ENCODE measurements at places on chromosomes 13 and 19.

GRCh38 chr19:12952488-12953137, 4.4 kb downstream of the GADD45GIP1 start:
- DNase-seq = no peak

DNA sequence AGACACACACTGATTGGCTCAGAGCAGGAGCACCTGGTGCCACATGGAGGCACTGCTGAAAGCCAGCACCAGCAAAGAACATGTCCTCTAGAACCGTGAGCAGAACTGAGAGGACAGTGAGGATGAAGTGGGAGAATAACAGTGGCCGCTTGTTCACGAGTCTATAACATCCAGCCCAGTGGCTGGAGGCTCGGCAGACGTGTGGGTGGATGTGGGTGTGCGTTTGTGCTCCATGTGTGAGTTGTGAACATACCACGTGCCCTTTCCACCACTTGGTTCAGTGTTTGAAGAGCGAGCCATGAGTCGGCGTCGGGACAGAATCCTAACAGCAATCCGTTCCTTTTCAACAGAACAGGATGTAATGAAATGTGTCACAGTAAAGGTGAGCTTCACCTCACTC, 113.0 kb downstream of the SOX1 start:
- no peak for DNase-seq

GRCh38 chr13:40963927-40964326, 55.2 kb downstream of the ELF1 start:
- no peak for DNase-seq

DNA sequence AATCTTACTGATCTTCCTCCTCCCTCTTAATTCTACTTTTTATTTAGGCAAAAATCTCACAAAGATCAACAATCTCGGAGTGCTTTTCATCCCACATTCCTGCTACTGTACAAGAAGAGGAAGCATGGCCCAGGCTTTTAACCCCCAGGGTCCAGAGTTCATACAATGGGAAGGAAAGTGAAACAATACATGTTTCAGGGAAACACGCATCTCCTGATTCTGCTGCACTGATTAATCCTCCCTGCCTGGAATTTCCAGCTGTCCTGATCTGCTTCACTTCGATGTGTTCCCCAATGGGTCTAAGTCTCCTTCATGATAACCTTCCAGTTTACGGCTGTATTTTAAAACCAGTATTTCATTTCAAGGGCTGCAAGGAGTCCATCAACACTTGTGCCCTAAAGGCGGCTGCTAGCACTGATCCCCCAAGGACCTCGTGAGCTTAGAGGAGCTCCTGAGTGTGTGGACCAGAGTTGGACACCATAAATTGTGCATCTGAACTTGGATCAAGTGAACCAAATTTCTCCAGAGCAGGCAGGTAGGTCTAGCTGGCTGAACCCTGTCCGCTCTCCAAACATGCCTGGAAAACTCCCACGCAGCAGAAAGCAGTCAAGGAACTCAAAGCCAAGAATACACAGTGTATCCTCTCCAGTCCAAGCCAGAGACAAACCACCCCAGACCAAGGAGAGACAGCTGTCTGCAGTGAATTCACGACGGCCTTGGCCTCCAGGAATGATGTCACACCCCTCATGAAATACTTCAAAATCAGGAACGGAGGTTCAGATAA, 44.3 kb downstream of the COL4A1 start:
- no peak for DNase-seq

GRCh38 chr19:55646889-55647731, 902 bp upstream of the CCDC106 start:
- DNase-seq = no peak

DNA sequence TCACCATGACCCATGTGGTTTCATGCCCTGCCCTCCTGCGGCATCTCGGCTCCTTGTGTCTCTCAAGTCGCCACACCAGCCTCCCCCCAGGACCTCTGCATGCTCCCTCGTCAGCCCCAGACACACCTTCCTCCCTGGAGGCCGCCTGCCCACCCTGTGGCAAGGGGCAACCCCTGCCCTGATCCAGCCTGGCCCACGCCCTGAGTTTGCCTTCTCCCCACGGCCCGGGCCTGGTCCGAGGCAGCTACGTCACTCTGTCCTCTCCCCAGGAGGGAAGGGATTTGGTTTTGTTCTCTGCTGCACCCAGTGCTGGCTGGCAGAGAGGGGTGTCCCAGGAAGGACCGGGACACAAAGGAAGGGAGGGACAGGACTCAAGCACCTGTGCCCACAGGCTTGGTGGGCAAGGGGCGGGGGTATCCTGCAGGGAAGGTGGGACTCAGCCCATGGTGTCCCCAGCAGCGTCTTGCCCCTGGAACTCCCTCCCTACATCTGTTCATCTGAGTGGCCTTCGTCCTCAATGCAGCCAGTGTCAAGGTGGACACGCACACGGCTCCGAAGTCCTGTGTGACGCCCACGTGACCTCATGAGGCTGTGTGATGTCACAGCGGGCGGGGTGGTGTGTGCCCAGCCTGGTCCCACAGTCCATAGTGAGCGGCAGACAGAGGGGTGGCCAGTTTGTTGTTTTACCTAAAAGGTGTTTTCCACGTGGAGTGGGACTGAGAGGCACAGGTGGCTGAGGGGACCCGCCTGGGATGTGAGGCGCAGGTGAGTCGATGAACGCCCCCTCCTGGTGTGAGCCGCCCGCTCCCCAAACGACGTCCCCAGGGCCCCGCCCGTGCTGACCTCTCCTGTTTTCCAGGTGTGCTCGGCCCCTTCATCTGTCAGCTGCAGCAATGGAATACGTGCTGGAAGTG, at the start of gene TEX29:
TSS of gene TEX29 (plus strand) at position 645 of the 914 bp plus-strand sequence. CDS start at position 894, 249 bp downstream.
- no peak for DNase-seq

- DNase-seq = no peak
Observed at GRCh38 chr13:103640606-103641005, 574.4 kb upstream of the SLC10A2 start.

GRCh38 chr13:49890376-49890775, 45.8 kb downstream of the SPRYD7 start:
- no peak for DNase-seq

- DNase-seq = no peak
Observed at GRCh38 chr13:51549050-51549449, 35.2 kb upstream of the WDFY2 start.

DNA sequence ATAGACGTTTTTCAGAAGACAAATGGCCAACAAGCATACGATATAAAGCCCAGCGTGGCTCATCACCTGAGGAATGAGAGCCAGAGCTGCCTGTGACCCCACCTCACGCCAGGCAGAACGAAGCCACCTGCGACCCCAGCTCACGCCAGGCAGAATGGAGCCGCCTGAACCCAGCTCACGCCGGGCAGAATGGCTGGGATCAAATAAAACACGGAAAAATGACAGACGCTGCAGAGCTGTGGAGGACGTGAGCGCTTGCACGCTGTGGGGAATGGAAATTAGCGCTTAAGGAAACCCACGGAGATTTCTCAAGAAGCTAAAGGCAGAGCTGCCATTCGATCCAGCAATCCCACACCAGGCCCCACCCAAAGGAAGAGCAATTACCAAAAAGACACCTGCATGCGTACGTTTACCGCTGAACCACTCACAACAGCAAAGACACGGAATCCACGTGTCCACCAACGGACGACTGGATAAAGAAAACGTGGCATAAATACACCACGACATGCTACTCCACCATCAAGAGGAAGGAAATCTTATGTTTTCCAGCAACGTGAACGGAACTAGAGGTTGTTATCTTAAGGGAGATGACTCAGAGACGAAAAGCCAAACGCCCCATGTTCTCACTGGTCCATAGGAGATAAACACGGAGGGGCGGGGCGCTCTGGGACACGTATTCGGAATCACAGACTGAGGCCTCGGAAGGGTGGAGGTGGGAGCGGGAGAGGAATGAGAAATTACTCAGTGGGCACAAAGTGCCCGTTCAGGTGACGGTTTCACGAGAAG, 30.7 kb upstream of the C13orf46 start:
- DNase-seq = no peak

DNA sequence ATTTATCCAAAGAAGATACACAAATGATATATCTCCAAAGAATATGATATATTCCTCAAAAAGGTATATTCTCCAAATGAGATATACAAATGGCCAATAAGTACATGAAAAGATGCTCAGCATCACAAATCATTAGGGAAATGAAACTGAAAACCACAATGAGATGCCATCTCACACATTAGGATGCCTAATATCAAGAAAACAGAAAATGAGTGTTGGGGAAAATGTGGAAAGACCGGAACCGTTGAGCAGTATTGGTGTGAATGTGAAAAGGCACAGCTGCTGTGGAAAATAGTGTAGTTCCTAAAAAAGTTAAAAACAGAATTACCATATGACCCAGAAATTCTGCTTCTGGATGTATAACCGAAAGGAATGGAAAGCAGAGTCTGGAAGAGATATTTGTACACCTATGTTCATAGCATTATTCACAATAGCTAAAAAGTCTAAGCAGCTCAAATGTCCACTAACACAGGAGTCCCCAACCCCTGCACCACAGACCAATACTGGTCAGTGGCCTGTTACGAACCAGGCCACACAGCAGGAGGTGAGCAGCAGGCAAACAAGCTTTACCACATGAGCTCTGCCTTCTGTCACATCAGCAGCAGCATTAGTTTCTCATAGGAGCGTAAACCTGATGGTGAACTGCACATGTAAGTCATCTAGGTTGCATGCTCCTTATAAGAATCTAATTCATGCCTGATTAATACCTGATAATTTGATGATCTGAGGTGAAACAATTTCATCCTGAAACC, 291.9 kb downstream of the PCDH20 start:
- DNase-seq = no peak

- no peak for DNase-seq
Observed at GRCh38 chr13:54194233-54195024, 1165.8 kb downstream of the OLFM4 start.

- DNase-seq = no peak
Observed at GRCh38 chr13:99384468-99384867, 77.3 kb upstream of the GPR183 start.

DNA sequence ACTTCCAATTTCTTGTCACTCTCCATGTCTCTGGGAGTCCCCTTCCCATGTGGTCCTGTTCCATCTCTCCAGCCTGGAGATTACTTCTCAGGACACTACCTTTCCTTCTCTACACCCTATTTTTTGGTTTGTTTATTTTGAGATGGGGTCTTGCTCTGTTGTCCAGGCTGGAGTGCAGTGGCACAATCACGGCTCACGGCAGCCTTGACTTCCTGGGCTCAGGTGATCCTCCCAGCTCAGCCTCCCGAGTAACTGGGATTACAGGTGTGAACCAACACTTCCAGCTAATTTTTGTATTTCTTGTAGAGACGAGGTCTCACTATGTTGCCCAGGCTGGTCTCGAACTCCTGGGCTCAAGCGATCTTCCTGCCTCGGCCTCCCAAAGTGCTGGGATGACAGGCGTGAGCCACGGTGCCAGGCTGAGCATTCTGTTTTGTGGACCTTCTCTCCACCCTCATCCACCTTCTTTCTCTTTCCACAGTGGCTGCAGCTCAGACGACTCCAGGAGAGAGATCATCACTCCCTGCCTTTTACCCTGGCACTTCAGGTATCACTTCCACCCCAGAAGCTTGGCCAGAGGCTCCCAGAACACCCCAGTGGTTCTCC, 644 bp downstream of the HCST start:
- DNase-seq = no peak

- DNase-seq = no peak
Observed at GRCh38 chr19:23259961-23260360, 9.8 kb upstream of the ZNF724 start.

GRCh38 chr13:21071015-21071414, 9.6 kb upstream of the LATS2 start:
- DNase-seq = no peak

DNA sequence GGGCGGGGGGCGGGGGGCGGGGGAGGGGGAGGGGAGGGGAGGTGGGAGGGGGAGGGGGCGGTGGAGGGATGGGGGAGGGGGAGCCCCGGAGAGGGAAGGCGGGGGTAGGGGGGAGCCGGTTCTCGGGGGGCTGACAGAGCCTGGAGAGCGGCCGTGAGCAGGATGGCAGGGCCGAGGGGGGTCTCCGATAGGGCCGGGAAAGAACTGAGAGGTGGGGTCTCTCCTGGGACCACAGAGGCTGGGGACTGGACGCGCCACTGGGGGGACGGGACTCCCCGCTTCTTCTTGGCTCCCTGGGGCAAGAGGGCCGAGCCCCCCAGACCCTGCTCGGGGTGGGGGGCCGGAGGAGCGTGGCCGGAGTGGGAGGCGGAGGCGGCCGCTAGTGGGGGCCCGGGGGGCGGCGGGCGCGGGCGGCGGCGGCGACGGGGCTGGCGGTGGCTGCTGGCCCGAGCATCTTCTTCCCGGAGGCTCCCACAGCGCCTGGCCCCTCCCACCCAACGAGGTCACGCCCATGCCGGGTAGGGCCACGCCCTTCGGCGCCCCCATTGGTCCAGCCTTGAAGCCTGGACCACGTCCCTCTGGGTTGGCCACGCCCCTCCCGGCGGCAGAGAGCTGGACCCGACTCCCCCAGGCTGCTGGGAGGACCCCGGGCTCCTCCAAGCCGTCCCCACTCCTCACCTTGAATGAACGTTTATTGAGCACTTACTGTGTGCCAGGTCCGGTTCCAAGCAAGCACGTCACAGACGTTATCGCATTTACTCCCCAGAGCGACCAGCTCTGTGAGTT, at the start of gene NOVA2:
TSS of gene NOVA2 (minus strand) at position 313 of the 786 bp plus-strand sequence. CDS start 514 bp downstream, outside the sequence.
- DNase-seq = no peak

DNA sequence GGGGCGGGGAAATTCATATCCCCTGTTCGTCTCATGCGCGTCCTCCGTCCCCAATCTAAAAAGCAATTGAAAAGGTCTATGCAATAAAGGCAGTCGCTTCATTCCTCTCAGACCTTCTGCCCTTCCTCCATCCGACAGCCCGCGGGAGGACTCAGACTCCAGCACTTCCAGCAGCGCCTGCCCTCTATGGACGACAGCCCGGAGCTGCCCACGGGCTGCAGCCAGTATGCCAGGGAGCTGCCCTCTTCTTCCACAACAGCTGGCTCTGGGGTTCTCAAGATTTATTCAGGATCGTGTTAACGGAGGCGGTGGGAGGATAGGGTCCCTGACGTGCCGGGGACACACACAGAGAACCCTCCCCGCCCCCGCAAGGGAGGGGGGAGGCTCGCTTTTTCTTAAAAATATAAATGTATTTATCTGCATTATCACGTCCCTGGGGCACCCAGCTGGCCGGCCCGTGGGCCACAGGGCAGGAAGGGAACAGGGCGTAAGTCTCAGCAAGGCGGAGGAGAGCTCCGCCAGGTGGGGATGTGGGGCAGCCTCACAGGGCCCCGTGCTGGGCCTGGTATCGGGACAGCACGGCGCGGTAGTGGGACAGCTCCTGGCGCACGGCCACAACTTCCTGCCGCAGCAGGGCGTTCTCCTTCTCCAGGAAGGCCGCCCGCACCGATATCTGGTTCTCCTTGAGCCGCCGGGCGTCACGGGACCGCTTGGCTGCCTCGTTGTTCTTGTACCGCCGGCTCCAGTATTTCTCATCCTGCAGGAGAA, 6.7 kb downstream of the DBP start:
- no peak for DNase-seq

All from stimulated activated CD4-positive, alpha-beta T cell treated with anti-CD3 and anti-CD28 coated beads, Interleukin-2, amount 100 ng/mL, for 4 hours (primary cell).